ENCODE measurements at places on chromosomes 13 and 19.

DNA sequence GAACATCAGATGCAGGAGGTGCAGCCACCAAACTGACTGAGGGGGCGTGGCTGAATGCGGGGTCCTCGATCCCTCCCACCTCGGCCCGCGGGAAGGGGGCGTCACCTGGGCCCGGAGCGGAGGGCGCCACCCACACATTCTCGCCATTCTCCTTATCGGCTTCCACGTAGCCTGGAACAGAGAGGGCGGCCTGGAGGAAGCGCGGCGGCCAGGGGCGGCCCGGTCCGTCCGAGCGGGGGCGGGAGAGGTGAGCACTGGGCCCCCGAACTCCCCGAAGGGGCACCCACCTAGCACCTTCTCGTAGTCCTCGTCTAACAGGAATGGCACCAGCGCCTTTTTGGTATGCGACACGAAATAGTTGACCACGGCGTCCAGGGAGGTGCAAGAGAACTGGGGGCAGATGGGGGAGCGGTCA is 11.8 kb downstream of the STAP2 start:
- DNase-seq, result peak; percentile 10

- DNase-seq, result no peak
Measured at GRCh38 chr13:64725492-64725891, 2504.6 kb downstream of the PCDH9 start.

- DNase-seq, result no peak
Measured at GRCh38 chr13:113939944-113940297, 34.0 kb downstream of the C13orf46 start.

- no peak for DNase-seq
Measured at GRCh38 chr13:22108979-22109378, 438.1 kb downstream of the FGF9 start.

DNA sequence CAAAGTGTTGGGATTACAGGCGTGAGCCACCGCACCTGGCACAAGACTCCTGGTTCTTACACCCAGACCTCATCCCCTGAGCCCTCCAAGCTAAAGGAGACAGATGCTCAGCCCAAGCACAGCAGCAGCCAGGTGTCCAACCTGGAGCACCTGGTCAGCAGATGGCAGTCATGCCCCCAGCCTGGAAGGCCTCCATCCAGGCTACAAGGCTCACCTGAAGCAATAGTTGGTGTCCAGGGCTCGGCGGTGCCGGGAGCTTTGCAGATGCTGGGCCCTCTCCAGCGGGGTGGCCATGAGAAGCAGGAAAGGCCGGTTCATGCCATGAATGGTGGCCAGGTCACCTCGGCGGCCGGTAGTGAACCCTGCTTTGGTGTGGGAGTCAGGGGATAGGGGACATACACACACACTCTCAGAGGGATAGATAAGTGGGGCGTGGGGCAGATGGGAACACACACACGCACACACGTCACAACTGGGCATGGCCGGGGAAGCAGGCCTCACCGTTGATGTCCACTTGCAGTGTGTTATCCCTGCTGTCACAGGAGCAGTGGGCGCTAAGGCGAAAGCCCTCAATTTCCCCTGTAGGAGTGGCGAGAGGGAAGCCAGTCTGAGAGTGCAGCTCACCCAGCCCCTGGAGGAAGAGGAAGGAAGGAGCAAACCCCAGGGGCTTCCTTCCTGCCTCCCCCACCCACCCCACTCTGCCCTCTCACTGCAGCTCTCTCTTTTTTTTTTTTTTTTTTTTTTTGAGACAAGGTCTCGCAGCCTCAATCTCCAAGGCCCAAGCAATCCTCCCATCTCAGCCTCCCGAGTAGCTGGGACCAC is 11.8 kb downstream of the TGFB1 start:
- no peak for DNase-seq

DNA sequence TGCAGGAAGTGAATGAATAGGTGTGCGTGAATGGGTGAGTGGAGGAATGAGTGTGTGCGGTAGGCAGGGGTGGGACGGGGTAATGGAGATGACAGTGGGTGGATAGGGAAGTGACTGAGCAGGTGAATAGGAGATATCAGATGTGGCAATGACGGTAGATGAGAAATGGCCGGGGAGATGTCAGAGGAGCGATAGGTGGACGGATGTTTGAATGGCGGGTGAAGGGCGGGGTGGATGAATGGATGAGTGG is 1.5 kb downstream of the TTC9B start:
- DNase-seq, result no peak

DNA sequence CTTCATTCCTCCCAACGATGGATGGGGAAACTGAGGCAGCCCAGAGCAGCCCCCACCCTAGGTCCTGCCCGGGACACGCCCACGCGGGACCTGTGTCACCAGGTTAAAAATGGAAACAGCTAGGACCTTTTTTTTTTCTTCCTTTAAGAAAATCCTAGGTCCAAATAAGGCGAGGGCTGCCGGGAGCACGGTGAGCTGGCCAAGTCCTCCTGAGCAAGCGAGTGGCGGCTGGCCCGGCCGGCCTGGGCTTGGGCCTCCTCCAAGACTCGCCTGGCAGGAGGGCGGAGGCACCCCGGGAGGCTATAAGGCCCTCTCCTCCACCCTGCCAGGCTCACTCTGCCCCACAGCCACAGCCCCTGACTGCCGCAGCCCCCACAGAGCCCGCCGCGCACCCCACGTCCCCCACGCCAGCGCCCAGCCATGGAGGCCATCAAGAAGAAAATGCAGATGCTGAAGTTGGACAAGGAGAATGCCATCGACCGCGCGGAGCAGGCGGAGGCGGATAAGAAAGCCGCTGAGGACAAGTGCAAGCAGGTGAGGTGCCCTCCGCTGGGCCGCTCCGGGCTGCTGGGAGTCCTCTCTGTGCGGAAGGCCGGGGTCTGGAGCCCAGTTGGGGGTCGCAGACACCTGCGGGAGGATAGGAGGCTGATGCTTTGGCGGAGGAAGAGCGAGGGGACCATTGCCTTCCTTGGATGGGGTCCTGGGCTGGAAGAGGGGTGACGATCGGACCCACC is 8.9 kb upstream of the TPM4 start:
- DNase-seq, result no peak

GRCh38 chr19:40739871-40740703 is 10.2 kb downstream of the ACTMAP start:
- DNase-seq, result no peak

- peak; percentile 17 for DNase-seq
Measured at GRCh38 chr19:55146078-55146704, 2.8 kb downstream of the TNNT1 start.

DNA sequence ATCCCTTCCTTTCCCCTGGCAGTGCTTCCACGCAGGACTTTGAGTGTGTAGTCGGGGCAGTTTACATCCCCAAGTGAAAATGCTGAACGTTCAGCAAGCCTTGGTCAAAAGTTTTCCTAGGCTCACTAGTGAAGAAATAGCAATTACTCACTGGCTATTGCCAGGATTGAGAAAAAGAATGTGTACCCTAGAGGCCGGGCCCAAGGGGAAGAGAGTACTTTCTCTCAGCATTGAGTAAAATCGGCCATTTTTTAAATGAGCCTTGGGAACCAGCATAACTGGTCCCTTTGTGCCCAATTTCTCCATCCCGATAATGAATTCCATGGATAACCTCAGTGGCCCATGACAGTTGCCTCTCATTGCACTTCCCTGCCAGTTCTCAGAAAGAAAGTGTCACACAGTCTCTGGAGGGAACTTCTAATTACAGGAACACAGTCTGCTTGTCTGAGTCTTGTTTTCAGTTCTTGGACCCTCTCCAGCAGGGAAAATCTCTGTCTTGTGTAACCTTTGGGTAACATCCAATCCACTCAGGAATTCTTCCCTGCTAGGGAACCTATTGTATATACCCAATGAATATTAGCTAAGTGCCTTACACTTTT is 7.3 kb upstream of the OR7D2 start:
- DNase-seq, result no peak

DNA sequence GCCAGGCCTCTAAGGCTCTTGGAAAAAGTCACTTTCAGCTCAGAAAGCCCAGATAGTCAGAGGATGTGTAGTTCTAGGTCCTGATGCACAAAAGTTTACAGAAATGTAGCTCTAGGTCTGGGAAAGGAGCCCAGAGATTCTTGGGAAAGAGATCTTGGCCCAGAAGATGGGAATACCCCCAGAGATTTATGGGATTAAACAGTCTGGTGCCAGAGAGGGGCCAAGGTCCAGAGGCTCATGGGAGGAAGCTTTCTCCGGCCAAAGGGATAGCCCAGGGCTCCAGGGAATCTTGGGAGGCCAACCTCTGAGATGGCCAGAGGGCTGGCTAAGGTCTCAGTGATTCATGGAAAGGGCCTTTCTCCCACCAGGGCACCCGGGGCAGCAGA is 15.2 kb downstream of the BCAT2 start:
- no peak for DNase-seq

DNA sequence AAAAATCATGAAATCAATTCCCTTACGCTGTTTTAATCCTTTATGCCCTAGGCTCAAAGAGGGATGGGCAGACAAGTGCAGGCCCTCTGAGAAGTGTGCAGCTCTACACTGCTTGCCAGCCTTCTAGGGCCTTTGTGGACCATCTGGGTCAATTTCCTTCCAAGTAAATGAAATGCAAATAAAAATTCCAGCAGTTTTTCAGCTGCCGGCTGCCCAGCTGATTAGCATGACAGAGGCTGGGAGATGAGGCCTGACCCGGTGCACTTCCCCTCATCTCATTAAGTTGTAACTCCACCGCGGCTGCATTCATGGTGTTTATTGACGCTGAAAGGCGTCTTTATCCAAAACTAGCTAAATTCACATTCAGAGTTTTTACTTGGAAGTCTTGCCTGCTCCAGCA is 47.5 kb upstream of the GSX1 start:
- DNase-seq, result no peak

DNA sequence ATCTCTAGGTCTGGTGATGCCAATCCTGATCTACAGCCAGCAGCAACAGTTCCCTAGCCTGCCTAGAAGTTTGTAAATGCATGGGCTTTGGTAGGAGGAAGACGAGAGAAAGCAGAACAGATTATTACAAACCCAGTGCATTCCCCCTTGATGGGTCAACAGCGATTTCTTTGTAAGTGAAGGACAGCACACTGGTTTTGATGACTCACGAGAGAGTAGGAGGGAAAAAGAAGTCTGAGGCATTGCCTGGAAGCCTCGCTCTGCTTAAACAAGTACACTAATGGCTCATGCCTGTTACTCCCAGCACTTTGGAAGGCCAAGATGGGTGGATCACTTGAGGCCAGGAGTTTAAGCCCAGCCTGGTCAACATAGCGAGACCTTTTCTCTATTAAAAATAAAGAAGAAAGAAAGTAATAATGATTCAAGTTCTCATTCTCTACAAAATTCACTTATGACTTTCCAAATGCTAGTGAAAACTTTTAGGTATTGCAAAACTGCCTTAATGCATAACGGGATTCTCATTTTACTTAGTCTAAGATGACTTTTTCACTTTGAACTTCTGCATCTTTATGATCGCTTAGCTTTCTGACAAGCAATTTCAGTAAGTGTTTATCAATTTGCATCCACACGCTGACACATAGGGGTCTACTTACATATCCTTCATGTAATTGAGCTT is 47.7 kb upstream of the USPL1 start:
- DNase-seq, result no peak

DNA sequence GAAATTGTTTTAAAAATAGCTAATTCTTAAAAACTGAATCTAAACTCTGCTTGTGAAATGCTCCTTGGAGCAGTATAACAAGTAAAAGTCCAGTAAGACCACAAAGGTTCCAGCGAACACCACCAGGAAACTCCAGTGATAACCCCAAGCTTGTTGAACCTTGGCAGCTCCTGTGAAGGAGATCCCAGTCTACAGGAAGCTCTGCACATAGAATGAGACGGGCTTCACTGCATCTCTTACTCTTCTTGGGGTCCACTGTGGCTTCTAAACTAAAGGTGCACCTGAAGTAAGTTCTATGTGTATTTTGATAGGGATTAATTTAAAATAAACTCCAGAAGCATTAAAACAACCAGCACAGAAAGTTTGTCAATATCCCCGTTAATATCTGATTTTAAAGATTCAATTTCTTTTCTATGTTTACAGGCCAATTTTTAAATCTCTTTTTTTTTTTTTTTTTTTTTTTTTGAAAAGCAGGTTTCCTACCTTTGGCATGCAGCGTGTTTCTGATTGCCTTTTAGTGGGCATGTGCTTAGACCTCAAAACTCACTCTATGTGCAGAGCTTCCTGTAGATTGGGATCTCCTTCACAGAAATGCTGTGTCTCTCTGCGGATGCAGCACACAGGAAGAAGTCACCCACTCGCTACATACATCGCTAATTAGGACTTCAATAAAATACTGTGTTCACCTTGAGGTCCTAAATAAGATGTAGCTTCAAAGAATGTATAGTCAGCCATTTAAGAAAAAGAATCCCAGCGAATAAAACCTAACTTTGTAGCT is 508.5 kb downstream of the KLF12 start:
- DNase-seq, result peak; percentile 62

GRCh38 chr13:66835040-66835628 is 395.0 kb downstream of the PCDH9 start:
- no peak for DNase-seq

GRCh38 chr19:12783291-12783848 is 7.9 kb upstream of the JUNB start:
- peak; percentile 38 for DNase-seq

- DNase-seq, result no peak
Measured at GRCh38 chr19:14019100-14019499, 8.8 kb upstream of the RLN3 start.

DNA sequence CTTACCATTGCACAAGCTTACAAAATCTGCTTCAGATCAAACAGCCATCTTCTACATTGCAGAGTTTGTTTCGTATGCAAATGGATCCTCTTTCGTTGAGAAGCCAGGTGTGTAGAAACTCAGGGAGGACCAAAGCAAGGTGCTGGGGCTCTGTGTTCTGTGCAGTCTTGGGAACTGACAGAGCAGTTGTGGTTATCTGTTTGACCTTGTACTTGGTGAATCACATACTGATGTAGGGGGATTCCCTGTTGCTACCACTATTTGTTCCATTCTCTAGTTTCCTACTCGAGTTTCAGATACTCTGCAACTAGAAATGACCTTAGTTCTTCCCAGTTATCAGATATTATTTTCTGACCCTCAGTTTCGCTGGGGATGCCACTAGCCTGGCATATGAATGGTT is 95.2 kb upstream of the CLDN10 start:
- no peak for DNase-seq

GRCh38 chr19:6378041-6378440 is 2.3 kb upstream of the PSPN start:
- no peak for DNase-seq

DNA sequence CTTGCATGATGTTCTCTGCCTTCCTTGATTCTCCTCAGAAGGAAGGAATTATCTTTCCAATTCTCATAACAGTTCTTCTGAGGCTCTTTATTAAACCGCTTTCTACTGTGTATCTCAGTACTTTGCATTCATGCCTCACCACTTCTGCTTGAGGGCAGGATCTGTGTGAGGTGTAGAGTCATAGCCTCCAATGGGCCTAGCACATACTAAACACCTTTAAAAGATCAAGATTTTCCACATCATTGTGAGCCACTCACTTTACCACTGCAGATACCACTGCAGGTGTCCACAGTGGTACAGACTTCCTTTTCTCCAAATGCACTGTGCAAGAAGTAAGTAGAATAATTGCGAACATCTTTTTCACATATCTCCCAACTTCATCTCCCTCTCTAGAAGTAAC is 76.7 kb downstream of the NDFIP2 start:
- DNase-seq, result no peak
